CD4-positive, alpha-beta T cell treated with Interleukin-6 at 100 ng/mL for 8 hours (primary cell): ENCODE measurements at places on chromosomes 3 and 15.
A peak's percentile ranks its signal among the peaks of the same experiment; 100 is the strongest.

GRCh38 chr3:112829046-112829445 lies 17.6 kb downstream of the CD200R1L start:
- DNase-seq, result no peak

DNA sequence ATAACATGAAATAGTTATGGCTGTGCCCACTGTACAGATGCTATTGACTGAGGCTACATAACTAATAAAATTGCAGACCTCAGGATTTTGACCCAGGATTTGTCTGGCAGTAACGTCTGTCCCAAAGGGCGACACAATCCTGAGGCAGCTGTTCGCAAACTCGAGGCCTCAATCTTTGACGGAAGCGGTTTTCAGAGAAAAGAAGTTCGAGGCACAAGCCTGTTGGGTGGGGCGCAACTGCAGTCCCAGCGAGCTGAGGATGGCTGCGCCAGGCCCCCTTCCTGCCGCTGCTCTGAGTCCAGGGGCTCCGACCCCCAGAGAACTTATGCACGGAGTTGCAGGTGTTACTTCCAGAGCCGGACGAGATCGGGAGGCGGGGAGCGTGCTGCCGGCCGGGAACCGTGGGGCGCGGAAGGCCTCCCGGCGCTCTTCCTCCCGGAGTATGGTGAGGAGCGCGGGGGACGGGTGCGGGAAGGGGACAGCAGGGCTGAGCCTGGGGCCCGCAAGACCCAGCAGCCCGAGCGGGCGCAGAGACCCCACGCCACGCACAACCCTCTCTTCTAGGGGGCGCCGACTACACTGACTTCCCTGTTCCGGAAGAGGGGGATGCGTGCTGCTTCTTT lies at the start of gene PARP15:
TSS of gene PARP15 (plus strand) at position 242 of the 623 bp plus-strand sequence. CDS start at position 260, 18 bp downstream.
- peak; percentile 54 for DNase-seq

DNA sequence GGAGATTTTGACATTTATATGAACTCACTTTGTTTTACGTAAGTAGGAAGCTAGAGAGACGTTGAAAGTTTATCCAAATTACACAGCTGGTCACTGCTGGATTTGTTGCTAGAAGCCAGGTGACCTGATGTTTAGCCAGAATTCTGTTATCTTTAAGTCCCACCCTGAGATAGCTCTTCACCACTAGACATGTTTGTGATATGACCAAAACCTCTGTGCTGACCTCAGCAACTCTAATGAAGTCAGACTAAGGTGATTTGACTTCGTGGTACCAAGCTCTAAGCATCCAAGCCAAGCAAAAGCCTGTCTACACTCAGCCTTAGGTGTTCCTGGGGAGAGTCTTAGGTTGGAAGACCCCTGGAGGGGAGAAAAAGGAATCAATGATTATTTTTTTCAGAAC lies 102.4 kb downstream of the ARRDC4 start:
- DNase-seq, result no peak

DNA sequence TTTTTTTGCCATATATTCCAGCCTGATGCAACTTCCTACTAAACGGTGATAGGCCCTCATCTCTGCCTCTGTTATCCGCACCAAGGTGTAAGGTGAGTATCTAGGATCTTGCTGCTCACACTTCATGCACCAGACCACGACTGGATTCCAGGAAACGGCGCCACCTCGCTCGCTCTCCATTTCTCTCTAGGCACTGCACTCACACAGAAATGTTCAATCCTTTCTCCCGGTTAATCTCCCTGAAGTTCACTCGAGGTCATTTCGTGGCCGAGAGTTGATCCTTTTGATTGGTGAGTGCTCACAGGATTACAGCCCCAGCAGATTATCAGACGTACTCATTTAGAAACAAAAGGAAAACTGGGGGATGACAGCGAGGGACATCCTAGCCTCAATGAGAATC lies 28.1 kb downstream of the MCF2L2 start:
- DNase-seq, result no peak

- no peak for DNase-seq
Observed at GRCh38 chr15:91304786-91305185, 204.7 kb downstream of the SV2B start.

DNA sequence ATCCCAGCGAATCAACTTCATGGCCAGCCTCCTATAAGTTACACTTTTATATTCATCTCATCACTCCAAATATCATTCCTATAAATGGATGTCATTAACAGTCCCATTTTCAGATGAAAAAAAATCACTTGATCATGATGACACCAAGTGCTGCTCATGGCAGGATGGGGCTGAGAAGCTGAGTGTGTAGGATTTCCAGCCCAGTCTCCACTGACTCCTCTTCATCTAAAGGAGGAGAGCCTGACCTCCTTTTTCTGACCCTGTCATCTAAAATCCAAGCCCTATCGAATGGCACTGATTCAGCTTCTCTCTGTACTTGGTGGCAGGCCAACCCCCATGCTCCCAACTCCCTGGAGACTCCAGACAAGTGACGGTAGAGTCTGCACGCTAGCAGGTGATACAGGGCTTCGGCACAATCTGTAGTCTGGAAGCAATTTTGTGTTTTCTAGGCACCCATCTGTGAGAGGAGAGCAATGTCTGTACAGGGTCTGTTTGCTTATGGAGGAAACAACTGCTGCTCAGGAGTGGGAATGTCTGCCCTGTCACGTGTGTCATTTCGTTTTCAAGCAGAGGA lies 103.2 kb downstream of the EPHB1 start:
- no peak for DNase-seq

DNA sequence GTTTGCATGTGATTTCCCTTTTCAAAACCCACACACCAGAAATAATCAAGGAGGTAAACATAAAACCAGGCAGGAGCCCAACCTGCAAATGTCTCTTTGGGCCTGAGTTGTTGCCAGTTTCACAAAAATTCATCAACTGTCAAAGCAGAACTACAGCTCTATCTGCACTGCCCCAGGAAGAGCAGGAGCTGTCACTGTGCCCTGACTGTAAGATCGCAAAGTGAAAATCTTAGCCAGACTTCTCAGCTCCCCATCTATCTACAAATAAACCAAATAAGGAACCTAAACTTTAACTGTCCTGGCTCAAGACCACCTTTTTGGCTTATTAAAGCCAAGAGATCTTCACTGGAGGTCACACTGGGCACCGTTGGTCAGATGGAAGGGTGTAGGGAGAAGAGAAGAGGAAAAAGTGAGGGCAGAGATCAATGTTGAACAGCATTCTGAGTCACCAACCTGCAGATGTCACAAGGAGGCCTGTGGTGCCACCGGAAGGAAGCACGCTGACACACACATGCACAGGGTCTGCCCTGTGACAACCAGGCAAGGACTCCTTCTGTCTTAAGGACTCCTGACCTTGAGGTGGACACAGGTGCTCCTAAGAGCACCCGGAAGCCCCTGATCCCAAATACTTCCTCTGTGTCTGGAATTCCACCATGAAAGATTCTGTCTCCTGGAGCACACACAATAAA lies 58.7 kb downstream of the RPN1 start:
- peak; percentile 16 for DNase-seq

- no peak for DNase-seq
Observed at GRCh38 chr3:130426206-130426605, 80.7 kb downstream of the COL6A5 start.

DNA sequence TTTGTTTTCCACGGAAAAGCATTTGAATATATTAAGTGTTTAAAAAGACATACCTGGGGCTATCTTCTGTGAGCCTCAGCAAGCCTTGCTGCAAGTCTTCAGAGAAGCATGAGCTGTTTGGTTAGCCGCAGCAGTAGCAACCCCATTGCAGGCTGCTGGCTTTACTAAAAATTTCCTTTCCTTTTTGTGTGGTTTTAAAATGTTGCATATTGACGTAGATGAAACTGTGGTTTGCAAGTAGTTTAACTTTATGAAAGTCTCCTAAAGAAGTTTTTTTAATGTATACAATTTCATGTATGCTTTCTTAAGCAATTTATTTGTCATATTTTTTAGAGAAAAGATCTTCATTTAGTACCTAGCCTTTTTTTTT lies at the start of gene GPR171:
TSS of gene GPR171 (minus strand) at position 166 of the 370 bp plus-strand sequence. CDS start 3,830 bp downstream, outside the sequence.
- peak; percentile 83 for DNase-seq

DNA sequence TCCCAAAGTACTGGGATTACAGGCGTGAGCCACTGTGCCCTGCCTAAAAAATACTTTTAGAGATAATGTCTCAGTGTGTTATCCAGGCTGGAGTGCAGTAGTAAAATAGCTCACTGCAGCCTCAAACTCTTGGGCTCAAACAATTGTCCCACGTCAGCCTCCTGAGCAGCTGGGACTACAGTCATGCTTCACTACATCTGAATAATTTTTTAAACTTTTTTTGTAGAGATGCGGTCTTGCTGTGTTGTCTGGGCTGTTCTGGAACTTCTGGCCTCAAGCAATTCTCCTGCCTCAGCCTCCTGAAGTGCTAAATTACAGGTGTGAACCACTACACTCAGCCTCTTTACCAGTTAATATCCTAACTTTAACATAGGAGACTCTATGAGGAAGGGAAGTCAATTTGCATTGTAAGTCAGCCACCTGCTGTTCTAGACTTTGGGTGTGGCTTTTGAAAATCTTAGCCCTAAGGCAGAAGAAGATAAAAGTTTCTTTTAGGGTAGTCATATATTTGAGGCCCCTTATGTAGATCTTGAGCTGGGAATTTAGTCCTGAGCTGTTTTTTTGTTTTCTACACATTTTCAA lies 78.2 kb upstream of the RASGRP1 start:
- DNase-seq, result peak; percentile 22

DNA sequence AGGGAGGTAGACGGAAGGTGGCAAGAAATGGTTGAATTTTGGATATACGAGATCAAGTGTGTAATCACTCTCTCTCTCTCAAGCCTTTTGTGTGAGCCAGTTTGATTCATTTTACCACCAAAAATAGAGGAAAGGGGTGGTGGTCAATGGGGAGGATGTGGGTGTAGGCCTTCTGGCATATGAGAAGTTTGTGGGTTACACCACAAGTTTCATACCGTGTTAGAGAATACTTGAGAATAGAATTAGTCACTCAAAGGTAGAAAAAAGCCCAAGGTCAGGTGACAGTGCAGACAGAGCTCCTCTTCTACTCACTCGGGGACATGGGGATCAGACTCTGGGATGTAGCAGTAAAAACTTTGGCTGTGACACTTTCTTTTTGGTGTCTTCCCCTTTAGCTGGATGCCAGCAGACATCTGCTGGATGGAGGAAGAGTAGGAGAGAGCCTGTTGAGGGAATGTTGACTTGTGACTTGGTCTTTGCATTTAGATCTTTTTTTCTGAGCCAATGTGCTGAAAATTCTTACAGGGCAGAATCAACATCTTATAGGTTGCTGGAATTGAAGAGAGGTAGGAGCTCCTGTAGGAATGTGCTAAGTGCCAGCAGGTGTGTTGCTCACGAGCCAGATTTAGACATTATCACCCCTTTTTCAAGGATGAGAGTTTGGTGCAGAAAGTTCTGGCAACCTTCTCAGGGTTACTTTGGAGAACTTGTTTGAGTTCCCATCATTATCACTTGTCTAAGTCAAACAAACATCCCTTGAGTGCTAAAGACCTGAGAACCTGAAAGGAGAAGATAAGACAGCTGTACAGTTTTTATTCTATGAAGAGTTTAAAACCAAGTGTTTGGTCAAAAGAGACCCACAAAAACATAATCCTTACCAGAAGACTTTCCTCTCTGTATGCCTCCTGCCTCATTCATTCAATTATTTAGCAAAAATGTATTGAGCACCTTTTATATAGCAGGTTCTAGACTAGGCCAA lies 43.9 kb upstream of the RYK start:
- peak; percentile 63 for DNase-seq

- DNase-seq, result no peak
Observed at GRCh38 chr15:99096894-99097426, 7.9 kb upstream of the SYNM start.

GRCh38 chr3:46675426-46675825 lies 18.1 kb downstream of the ALS2CL start:
- DNase-seq, result no peak

DNA sequence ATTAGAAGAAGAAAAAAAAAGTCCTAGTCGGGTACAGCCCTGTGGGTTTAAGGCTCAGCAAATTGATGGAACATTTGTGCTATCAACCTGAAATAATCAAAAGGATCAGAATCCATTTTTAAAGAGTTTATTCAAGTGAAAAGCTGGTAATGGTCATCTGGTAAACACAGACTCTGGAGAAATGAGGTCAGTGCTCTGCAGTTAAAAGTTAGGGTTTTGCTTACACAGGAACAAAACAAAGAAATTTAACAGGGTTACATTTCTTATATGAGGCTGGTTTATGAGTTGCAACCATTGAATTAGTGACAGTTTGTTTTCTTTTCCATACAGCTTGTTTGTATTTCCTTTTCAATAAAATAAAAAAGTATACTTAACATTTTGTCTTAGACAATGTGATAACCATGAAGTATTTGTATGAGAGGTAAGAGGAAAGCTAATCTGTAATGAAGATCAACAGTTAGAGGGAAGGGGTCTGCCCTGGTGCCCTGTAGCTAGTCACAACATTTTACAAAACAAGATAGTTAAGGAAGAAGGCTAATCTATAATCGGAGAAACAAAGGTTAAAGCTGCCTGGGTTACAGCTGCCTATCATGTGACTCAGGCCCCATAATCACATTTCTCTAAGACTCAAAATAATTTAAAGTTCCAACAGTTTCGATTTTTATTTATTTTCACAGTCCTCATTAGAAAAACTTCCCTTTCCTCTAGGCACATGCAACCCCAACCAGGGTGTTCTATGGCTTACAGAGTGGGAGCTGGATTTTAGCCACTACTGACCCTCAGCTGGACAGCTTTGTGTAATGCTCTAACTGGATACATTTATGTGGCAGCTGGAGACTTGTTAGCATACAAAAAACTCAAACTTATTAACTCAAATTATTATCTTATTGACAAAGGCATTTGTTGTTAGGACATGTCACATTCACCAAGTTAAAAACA lies 98.1 kb upstream of the ACP3 start:
- no peak for DNase-seq

DNA sequence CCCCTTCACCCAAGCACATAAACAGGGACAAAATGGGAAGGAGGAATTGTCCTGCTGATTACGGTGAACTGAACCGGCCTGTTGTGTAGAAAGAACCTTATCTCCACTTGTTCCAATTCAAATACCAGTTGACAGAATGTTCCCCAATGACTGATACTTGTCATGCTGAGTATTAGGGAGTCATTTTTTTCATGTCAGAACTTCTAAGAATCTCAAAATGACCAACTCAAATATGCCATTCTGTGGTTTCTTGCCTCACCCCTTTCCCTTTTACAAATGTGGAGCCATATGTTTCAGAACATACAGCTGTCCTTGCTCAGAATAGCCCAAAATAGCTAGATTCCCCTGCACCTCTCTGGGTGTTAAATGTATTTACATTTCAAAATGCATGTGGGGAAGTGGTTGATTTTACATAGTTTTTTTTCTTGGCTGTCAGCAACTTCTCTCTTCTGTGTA lies 405.9 kb upstream of the TBL1XR1 start:
- no peak for DNase-seq
